ENCODE measurements at places on chromosomes 6 and 20.

DNA sequence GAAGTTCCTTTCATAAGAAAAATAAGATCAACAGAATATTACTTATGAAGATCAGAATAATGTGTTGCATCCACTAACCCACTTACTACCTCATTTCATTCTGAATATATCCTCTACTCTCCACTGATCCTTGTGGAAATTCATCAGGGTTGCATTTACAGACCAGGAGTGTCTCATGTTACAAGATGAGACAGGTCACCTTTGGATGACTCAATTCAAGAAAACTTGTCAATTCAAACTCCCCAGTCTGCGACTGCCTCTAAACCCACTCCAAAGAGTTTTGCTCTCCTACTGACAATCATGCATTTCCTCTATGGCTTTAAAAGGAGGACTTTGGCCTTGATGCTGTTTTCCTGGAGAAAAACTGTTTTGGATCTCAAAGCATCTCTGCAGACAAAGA lies 68.4 kb downstream of the ID4 start:
- DNase-seq = no peak

DNA sequence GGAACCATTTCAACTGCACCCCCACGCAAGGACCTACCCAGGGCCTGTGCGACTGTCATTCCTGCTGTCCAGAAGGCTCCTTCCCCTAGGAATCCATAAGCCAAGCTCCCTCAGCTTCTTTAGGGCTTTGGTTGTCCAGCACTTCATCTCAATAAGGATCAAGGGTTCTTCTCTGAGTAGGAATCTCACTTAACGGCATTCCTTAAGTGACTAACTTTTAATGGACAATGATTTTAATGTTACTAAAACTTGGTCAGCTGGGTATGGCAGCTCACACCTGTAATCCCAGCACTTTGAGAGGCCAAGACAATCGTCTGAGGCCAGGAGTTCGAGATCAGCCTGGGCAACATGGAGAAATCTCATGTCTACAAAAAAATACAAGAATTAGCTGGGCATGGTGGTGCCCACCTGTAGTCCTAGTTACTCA lies 13.4 kb downstream of the UBE2V1 start:
- DNase-seq = no peak

GRCh38 chr20:34016736-34017135 lies 23.0 kb downstream of the RALY start:
- no peak for DNase-seq

- no peak for DNase-seq
Measured at GRCh38 chr6:70552974-70553373, 13.8 kb upstream of the SDHAF4 start.

GRCh38 chr6:108710030-108710429 lies 138.2 kb upstream of the ARMC2 start:
- no peak for DNase-seq

DNA sequence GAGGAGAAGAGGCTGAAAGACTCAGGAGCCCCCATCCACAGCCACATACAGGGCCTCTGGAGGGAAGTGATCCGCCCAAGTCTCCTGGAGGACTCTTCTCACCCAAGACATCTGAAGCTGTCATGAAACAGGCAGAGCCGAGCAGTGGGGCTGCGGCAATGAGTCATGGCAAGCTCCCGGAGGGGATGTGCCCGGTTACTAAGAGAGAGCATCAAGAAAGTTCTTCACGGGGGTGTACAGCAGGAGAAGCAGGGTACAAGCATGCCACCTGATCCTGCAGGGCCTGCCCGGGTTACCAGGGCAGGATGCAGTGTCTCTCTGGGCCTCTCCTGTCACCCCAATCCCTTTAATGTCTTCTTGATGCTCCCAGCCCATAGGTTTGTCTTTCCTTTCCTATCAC lies 21.1 kb downstream of the TRIM26 start:
- no peak for DNase-seq

- DNase-seq = no peak
Measured at GRCh38 chr6:158010591-158011477, 29.2 kb downstream of the SYNJ2 start.

DNA sequence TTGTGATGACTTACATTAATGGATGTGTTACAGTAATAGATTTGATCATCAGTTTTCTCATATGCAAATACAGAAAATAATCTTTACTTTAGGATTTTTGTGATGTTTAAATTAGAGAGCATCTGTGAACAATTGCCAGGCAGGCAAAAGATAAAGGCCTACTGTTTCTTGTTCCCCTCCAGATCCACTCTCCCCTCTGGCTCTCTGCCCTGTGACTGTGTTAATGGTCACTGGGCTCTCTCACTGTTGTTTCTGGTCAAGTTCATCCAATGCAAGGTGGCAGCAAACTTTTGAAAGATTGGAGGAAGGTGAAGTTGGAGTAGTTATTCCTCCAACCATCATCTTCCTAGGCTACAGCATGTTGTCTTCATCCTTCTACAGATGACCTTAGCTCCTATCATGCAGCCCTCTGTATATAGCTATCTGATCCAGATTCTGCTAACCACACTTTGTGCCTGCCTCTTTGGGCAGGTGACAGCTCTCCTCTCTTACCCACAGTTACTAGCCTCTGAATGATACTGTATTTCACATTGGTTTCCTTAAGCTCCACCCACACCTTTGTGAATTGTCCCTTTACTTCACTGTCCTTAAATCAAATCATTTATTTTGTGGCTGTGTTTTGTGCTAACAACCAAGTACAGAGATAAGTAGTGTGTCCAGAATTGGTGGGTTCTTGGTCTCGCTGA lies 48.9 kb upstream of the ARG1 start:
- no peak for DNase-seq

- no peak for DNase-seq
Measured at GRCh38 chr20:48766205-48766604, 61.6 kb downstream of the PREX1 start.

DNA sequence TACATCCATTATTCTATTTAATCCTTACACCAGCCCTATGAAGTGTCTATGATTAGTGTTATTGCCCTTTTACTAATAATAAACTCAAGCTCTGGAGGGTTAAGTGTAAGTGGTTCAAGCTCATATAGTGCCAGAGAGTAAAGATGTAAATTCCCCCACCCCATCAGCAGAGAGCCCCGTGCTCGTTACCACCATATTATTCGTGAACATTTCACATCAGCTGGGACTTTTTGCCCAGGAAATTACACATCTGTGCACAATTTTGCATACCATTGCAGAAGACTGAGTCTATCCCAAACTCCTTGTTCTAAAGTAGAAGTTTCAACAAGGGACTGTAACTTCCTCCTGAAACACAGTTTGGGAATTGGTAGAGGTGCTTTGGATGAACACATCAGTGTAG lies 220.1 kb downstream of the BCAS1 start:
- DNase-seq = no peak

DNA sequence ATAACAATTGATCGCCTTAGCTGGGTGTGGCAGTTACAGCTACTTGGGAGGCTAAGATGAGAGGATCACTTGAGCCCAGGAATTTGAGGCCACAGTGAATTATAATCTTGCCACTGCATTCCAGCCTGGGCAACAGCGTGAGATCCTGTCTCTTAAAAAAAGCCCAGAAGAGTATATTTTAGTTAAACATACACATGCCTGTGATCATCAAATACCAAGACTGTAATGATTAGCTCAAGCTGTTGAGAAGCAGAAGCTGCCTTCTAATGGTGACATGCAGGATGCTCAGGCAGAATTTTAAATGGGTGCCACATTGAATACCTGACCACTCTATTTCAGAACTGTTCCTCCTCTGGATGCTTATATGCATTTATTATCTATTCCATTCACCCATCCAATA lies 8.9 kb upstream of the TMEM14A start:
- no peak for DNase-seq

Data from cardiac muscle cell (in vitro differentiated cells and primary cell).